ENCODE measurements at places on chromosomes 13 and 19.

GRCh38 chr13:110683921-110684320 is 22.0 kb downstream of the CARS2 start:
- DNase-seq: no peak

DNA sequence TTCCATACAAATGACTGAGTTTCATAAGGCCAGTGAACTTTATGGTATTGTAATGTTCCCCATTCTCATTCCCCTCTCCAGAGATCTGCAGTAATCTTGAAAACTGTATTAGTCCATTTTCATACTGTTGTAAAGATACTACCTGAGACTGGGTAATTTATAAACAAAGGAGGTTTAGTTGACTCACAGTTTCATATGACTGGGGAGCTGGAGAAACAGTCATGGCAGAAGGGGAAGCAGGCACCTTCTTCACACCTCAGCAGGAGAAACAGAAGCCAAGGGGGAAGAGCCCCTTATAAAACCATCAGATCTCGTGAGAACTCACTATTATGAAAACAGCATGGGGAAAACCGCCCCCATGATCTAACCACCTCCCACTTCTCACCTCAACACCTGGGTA is 318.7 kb upstream of the KLF12 start:
- no peak for DNase-seq

- DNase-seq: no peak
Observed at GRCh38 chr19:47058621-47059022, 10.2 kb upstream of the TMEM160 start.

DNA sequence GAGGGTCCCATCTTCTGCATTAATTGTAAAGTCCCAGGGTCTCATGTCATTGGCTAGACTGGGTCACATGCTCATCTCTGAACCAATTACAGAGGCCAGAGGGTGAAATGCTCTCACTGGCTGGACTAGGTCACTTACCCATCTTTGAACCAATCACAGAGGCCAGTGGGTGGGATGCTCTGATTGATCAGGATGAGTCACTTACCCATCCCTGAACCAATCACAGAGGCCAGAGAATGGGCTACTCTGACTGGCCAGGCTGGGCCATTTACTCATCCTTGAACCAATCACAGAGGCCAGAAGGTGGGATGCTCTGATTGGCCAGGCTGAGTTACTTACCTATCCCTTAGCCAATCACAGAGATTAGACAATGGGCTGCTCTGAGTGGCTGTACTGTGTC is 5.3 kb downstream of the MISP start:
- DNase-seq: no peak

- no peak for DNase-seq
Observed at GRCh38 chr19:37995346-37995745, 88.3 kb downstream of the SIPA1L3 start.

DNA sequence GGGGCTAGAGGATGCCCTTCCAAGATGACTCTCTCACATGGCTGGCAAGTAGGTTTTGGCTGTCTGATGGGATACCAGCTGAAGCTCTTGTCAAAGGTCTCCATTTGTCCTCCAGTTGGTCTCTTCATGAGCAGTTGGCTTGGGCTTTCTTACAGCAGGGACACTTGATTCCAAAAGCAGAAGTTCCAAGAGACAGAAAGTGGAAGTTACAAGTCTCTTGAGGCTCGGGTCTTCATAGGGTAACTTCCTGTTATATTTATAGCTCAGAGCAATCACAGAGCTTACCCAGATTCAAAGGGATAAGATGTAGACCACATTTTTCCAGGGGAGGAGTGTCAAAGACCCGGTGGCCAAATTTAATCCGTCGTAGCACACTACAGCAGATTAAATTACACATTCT is 440.0 kb downstream of the RFC3 start:
- no peak for DNase-seq

GRCh38 chr13:44825953-44826352 is 163.3 kb downstream of the NUFIP1 start:
- no peak for DNase-seq

GRCh38 chr13:85314686-85315085 is 484.5 kb downstream of the SLITRK6 start:
- no peak for DNase-seq

All from T-helper 2 cell (primary cell).